ENCODE measurements at places on chromosomes 5 and 9. TPM values are rescaled to one million over a fixed set of nuclear protein-coding genes. Genes with fewer than 3 reads are reported as not detected.

Gene SLC36A3
- not detected for total RNA-seq

Gene ST8SIA4
- 22.1 TPM for total RNA-seq

Gene CCDC192
- not detected for total RNA-seq

Gene GLRA1
- not detected for total RNA-seq

Gene IL17B
- 0.34 TPM for total RNA-seq

Gene SMIM3
- 19.7 TPM for total RNA-seq

Gene SUSD3
- 3.8 TPM for total RNA-seq

Gene BSPRY
- total RNA-seq: 8.8 TPM

Gene SLC4A9
- 0.18 TPM for total RNA-seq

Gene LHX3
- total RNA-seq: not detected

Gene CTXN3
- total RNA-seq: not detected

DNA sequence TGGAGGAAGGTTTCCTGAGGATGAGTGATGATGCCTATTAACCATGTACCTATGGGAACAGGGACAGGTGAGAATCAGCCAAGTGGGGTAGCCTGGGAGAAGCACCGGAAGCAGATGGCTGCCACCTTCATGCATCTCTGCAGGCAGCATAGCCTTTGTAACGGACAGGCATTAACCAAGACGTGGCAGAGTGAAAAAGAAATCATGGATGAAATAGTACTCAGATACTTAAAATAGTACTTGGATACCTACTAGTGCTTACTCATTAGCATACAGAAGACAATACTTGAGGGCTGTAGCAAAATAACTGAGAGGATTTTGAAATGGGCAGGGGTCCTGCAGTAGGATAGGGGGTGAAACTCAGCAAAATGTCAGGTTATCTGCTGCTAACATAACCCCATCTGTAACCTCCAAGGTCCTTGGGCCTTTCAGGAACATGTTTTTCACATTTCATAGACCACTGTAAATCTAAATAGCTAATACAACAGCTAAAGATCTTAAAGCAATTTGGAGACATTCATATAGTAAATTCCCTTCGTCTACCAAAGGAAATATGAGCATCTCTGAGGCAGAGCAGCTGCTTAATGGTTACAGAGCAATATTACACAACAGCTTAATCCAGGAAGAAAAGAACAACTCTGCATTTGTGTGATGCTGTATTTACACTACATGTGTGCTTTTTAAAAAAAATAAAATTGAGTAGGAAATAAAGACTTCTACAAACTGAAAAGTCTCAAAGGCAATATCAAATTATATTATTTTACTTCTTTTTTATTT lies 154.3 kb downstream of the NFIB start:
- DNase-seq: peak; percentile 82

- DNase-seq: no peak
These were observed 4.6 kb upstream of the SLC6A7 start for GRCh38 chr5:150184990-150185912.

DNA sequence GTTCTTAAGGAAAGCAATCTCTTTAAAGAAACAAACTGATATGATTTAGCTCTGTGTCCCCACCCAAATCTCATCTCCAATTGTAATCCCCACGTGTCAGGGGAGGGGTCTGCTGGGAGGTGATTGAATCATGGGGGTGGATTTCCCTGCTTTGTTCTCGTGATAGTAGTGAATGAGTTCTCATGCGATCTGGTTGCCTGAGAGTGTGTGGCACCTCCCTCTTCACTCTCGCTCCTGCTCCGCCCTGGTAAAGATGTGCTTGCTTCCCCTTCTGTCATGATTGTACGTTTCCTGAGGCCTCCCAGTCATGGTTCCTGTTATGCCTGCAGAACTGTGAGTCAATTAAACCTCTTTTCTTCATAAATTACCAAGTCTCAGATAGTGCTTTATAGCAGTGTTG lies 412.7 kb upstream of the SMC2 start:
- no peak for DNase-seq

- DNase-seq: no peak
These were observed 189.8 kb downstream of the WDR70 start for GRCh38 chr5:37568893-37569292.

GRCh38 chr5:61651195-61651594 lies 319.1 kb downstream of the ZSWIM6 start:
- no peak for DNase-seq

- no peak for DNase-seq
These were observed 32.2 kb upstream of the SPATA31D4 start for GRCh38 chr9:81896070-81896469.

GRCh38 chr5:121968910-121969607 lies 7.3 kb downstream of the SRFBP1 start:
- DNase-seq: peak; percentile 84

DNA sequence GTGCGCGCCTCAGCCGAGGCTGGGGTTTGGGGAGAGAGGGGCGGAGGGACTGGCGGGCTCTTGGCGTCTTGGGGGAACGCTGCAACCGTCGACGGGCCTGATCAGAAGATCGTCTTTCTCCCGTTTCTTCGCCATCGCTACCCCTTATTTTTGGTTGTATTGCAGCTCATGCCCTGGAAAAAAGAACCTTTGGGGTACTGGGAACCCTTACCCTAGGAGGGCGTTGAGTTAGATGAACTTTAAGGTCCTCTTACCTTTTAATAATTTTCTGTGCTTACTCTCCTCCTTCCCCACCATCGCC lies 719 bp downstream of the PAIP2 start:
- no peak for DNase-seq

- DNase-seq: no peak
These were observed 82.4 kb downstream of the RAPGEF1 start for GRCh38 chr9:131657456-131657855.

DNA sequence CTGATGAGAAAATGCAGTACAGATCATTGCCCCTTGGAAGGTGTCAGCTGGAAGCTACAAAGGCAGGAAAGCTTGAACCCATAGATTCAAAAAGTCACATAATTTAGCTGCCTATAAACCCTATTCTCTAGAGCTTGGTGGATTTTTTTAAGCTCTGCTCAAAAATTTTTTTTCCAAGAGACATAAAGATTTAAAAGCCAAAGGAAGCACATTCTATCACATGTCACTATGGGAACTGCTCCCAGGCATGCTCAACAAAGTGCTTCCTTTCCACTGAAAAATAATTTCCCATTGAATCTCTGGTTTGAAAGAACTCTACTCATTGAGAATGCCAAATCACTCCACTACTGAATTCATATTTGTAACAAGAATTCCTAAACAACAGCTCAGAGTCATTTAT lies 419.8 kb downstream of the CETN3 start:
- DNase-seq: no peak

DNA sequence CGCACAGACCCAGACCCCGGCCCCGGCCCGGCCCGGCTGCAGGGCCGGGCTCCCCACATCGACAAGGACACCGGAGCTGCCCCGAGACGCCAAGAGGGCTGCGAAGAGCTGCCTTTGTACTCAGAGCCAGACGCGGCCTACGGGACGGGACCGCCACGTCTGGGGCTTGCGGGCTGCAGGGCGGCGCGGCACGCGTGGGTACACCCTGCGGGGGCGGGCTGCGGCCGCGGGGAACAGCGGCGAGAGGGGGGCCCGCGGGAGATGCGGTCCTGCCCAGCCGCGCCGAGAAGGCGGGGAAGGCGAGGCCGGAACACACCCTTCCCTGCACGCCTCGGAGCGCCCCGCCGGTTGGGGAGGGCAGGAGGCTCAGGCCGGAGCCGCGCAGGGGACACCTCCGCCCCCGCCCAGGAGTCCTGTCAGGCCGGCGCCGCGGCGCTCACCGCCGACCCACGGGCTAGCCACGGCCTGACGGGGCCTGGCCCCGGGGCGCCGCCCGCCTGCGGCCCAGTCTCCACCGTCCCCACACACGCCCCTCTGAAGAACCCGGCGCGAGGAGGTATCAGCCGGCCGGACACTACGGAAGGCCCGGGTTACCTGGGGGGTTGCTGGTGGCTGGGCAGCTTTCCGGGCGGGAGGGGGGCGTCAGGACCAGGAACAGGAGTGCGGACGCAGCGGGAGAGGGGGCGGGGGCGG lies 478 bp downstream of the RAB14 start:
- DNase-seq: no peak

DNA sequence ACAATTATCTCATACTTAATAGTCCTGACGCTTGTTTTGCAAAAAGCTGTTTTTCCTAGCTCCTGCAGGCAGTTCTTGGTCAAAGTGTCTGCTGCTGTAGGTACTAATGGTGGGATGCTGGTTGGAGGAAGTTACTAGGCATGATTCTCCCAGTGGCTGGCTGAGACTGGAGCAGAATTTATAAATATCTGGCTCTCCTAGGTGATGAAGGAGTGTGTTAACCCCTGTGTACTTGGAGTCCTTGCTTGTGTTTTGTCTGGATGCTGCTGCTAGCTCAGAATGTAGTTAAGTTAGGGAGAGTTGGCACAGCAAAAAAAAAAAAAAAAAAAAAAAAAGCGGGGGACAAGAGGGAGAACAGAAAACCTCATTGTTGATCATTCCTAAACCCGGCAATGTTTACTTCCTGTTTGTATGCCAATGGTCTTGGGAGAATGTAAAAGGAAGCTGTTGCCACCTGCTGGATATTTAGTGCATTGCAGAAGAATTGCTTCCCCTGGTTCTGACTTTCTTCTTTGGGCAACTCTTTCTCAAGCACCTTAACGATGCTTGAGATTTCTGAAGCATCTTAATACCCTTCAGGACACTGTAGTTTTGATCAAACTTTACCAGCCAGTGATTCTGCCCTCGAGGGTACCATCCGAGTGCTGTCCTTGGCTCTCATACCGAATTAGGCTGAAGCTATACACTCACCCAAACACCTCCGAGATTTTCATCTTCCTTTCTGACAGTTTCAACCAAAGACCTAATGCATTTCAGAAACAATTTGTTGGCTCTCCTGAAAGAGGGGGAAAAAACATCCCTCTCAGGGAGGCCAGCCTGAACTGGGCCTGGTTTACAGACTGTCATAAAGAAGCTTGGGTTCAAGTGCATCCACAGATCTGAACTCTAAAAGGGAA lies 71.7 kb upstream of the WWC1 start:
- peak; percentile 75 for DNase-seq

GRCh38 chr5:39178171-39178570 lies 41.2 kb downstream of the FYB1 start:
- DNase-seq: no peak

- no peak for DNase-seq
These were observed 149.5 kb downstream of the ADAMTSL1 start for GRCh38 chr9:18623221-18624079.

- no peak for DNase-seq
These were observed 10.5 kb downstream of the CSF1R start for GRCh38 chr5:150075806-150076205.

DNA sequence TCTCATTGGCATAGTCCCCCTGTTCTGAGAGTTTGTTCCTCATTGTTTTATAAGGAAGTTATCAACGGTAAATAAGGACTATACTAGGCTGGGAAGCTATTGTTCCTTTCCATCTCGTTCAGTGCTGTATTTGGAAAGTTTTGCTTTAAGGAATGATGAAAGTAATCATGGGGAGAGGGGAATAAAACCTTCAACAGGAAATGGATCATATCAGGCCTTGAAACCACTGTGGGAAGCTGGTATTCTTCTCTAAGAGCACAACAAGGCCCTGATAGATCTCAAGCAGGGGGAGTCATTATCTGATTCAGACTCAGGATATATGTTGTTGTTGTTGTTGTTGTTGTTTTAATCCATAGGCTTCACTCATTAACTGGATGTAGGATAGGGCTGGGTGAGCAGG lies 474.5 kb downstream of the ENC1 start:
- DNase-seq: no peak

- DNase-seq: peak; percentile 100
These were observed at the start of gene DCP2 for GRCh38 chr5:112976432-112977309. DCP2 (plus strand) TSS chr5:112976798; CDS start chr5:112976934, 136 bp downstream.

- no peak for DNase-seq
These were observed 161.7 kb downstream of the RANBP17 start for GRCh38 chr5:171023508-171023907.

DNA sequence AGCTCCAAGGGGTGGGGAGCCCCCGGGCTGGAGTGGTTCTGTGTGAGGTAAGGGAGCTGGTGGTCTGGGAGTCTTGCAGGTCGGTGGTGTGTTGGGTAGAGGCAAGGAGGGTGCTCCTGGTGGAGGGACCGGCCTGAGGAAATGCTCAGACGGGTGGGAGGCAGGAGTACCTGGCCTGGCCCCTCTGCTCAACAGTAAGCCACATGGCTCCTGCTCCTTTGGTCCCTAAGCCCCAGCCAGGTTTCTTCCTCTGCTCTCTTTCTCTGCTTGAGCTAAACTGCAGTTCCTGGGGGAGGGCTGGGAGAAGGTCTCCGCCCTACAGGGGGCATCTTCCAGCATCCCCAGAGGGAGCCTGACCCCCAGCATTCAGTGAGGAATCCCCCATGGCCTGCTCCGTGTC lies 17.2 kb downstream of the TSPAN17 start:
- no peak for DNase-seq

- no peak for DNase-seq
These were observed 15.1 kb downstream of the SLCO6A1 start for GRCh38 chr5:102483736-102484135.

- peak; percentile 39 for DNase-seq
These were observed 15.5 kb upstream of the SLC36A3 start for GRCh38 chr5:151318850-151319732.

- peak; percentile 64 for DNase-seq
These were observed 49.5 kb downstream of the C5orf22 start for GRCh38 chr5:31581498-31582099.

- DNase-seq: no peak
These were observed 2.5 kb upstream of the ST6GALNAC4 start for GRCh38 chr9:127919253-127919815.

DNA sequence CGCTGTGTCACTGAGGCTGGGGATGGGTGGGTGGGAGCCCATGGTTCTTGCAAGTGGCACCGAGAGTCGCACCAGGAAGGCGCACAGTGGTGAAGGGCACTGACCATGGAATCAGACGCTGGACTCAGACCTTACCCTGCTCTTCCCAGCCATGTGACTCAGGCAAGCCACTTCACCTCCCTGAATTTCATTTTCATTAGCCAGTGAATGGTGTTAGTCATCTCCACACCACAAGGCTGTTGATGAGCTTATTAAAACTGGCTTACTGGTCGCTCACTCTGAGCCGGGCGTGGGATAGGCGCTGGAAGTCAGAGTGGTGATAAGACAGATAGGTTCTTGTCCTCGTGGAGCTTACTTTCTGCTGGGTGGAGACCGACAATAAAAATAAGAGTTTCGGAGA lies 25.1 kb downstream of the FGF18 start:
- no peak for DNase-seq

DNA sequence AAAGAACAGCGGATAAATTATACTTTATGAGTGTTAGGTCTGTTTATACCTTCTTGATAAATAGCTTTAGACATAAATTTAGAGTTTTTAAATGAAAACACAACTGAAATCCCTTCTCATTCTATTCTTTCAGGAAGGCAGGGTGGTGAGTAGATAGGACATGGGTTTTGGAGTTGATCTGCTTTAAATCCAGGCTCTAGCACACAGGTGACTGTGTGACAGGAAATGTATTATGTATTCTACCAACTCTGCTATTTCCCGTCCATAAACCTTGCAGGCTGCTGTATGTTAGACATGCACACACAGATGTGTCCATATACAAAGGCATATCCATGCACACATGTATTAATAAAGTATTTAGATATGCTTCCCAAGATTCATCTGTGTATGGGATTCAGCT lies 19.3 kb upstream of the CARTPT start:
- DNase-seq: no peak

DNA sequence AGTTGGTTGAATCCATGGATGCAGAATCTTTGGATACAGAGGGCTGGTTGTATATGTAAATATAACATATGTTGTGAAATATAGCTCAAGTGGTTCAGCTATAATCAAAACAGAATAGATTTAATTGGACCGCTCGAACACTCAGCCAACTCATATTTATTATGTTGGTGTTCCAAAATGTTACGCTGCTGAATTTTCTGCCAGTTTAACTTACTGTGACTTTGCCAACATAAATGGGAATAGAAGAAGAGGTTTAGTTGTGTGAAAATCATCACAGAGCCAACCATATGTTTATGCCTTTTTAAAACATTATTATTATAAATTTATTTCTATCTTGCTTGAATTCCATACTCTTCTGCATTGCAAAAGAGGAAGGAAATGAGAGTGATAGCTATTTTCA lies 178.2 kb upstream of the FBXL7 start:
- no peak for DNase-seq
